Bronchial epithelial cell (primary cell): ENCODE measurements at places on chromosomes 7 and 10.

- DNase-seq, result no peak
Measured at GRCh38 chr7:20284003-20284770, 46.5 kb upstream of the ITGB8 start.

- DNase-seq, result no peak
Measured at GRCh38 chr10:111578076-111578475, 501.2 kb downstream of the ADRA2A start.

DNA sequence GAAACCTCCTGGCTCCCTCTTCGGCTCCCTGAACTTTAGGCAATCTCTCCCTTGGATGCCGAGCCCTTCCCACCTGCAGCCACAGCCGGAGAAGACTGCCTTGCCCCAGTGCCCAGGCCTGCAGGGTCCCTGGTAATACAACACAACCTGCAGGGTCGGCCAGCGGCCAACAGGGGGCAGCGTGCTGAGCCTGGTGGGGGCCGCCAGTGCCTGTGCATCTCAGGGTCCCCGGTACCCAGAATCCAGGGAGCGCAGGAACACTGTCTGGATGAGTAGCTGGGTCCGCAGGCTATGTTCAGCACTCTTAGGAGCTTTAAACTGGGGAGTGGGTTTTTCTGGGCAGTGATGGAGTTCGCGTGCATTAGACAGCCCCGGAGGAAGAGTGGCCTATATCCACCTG lies 17.5 kb upstream of the C10orf71 start:
- DNase-seq, result no peak

DNA sequence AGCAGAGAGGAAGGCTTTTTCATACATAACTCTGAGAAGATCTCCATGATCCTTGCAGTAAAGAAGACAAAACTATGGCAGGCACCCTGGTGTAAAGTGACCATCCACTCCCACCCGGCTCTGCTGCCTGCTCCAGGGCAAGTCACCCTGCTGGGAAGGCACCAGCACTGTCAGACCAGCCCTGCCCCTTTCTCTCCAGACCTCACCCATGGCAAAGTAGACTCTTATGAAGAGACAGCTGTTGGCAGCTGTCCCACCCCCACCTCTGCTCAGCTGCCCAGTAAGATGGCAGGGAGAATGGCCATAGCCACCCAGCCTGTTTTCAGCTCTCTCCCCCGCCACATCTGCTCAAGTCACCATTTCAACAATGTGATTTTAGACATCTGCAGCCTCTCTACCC lies 8.6 kb upstream of the ZMIZ2 start:
- DNase-seq, result no peak

GRCh38 chr7:43141091-43141490 lies 28.6 kb downstream of the HECW1 start:
- no peak for DNase-seq

DNA sequence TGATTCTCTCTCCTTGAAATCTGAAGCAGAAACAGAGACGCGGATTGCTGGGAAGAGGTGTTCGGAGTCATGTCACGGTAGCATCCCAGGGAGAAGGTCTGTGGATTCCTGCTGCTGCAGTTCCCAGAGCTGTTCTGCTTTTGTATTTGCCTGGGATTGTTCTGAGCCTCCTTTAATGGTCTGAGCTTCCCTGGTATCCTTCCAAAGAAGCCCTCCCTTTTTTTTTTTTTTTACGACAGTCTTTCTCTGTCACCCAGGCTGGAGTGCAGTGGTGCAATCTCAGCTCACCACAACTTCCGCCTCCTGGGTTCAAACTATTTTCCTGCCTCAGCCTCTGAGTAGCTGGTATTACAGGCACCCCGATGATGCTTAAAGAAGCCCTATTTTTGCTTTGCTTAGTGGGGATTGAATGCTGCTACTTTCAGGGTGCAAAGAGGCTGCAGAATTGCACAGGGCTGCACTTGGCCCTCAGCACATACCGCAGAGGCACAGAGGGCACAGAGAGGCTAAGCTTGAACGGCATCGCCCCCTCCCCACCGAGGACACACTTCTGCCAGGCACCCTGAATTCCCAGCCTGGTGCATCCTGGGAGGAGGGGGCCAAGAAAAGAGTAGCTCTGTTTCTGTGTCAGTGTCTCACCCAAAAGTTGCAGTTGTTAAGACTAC lies 208.6 kb upstream of the GALNT17 start:
- no peak for DNase-seq

DNA sequence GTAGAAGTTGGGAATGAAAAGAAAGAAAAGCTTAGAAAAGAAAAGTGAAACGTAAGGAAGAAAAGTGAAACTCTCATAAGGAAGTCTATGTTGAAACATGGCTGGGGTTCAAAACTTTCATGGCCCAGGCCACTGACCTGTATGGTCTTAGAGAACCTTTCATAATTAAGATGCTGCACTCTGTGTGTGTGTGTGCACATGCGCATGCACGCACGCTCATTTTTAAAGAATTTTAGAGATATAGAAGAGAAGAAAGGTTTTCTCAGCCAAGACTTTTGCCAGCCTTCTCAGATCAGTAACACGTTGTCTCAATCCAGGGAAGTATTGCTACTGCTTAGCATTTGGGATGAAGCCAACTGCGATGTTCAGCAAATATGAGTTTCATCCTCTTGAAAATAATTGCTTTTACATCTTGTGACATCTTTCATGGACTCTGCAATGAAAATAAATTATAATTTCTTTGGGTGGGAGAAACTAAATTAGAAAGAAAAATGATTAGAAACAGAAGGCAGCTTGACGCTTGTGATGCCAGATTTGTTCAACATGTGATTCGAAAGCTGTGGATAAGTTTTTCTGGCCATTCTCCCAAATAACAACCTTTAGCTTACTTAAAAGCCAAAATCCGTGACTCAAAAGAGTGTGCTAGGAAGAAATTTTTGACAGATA lies 16.2 kb upstream of the SLC26A4 start:
- no peak for DNase-seq
